ENCODE measurements at places on chromosomes 11 and 22. TPM values are rescaled to one million over a fixed set of nuclear protein-coding genes. Genes with fewer than 3 reads are reported as not detected.

The AIFM3 gene
- polyA plus RNA-seq: 0.59 TPM

- H3K4me3 ChIP-seq: peak overlapping the region; percentile 27
- H3K27me3 ChIP-seq: peaks cover 61% of the 10 kb centered on the region
- no peak for DNase-seq
These were observed 33.7 kb upstream of the PRR5 start for GRCh38 chr22:44668190-44668885.

- no peaks in the 10 kb centered on the region for H3K27me3 ChIP-seq
- peaks cover 22% of the 10 kb centered on the region for H3K4me1 ChIP-seq
- H3K4me3 ChIP-seq: no peak overlapping the region
- no peak for DNase-seq
- H3K36me3 ChIP-seq: no peaks in the 10 kb centered on the region
- no peak overlapping the region for H3K27ac ChIP-seq
These were observed 209.1 kb downstream of the DDX10 start for GRCh38 chr11:108873941-108874340.

The MOGAT2 gene
- polyA plus RNA-seq: not detected

All from keratinocyte (primary cell).